ENCODE measurements at places on chromosomes 4 and X. TPM values are rescaled to one million over a fixed set of nuclear protein-coding genes. Genes with fewer than 3 reads are reported as not detected.

The BRS3 gene
- not detected for total RNA-seq

DNA sequence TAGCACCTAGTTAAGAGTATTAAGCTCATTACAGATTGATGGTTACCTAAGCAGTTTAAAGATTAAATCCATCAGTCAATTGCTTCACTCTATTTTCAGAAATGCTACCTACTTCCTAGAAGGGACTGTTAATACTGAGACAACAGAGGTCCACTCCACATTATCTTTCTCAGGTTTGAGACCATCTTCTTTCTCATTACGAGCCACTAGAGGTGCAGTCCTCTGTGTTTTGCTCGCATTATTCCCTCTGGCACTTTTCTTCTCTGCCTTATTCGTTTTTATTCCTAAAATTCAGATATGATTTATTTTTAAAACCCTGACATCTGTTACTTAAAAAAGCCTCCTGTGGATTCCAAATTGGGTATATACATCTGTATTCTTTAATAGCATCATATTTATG is 459.1 kb downstream of the FSTL5 start:
- H3K27ac ChIP-seq = no peak overlapping the region
- no peaks in the 10 kb centered on the region for H3K4me1 ChIP-seq
- no peaks in the 10 kb centered on the region for H3K36me3 ChIP-seq
- no peak for DNase-seq
- no peak overlapping the region for H3K4me3 ChIP-seq

DNA sequence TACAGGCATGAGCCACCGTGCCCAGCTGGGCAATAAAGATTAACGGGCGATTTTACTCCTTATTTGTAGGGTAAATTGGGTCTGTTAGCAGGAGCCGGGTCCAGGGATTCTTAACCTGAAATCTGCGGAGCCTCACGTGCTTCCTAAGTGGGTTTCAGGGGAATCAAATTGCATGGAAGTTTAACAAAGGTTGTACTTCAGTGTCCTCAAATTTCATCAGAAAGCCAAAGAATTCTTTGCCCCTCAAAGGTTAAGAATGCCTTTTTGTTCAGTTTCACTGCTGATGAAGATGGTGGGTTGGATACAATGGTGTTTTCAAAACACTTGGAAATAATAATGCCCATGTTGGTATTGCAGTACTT is 67.9 kb downstream of the AFF1 start:
- DNase-seq = no peak
- no peaks in the 10 kb centered on the region for H3K27me3 ChIP-seq
- peaks cover 10% of the 10 kb centered on the region for H3K4me1 ChIP-seq
- H3K4me3 ChIP-seq = no peak overlapping the region
- no peaks in the 10 kb centered on the region for H3K36me3 ChIP-seq

GRCh38 chrX:145190801-145191389 is 56.4 kb upstream of the SPANXN1 start:
- H3K27me3 ChIP-seq = no peaks in the 10 kb centered on the region
- no peak overlapping the region for H3K4me3 ChIP-seq
- DNase-seq = no peak
- H3K36me3 ChIP-seq = no peaks in the 10 kb centered on the region

The SH3RF1 gene
- total RNA-seq = 29.8 TPM

DNA sequence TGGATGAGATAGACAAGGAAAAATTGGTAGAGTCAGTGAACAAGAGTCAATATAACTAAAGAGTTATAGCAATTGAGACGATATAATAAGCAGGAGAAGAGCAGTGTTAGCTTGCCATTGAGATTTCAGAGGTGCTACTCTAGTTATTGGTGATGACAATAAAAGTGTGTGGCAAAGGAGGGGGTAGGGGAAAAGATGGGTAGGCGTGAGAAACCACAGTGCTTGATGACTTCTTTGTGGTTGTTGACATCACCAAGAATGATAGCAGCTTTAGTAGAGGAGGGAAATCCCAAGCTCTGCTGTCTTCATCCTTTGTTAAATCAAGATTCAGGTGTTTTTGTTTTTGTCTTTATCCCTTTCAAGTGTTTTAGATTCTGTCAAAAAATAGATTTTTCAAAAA is 179.9 kb upstream of the PPP3CA start:
- no peaks in the 10 kb centered on the region for H3K27me3 ChIP-seq
- H3K4me1 ChIP-seq = no peaks in the 10 kb centered on the region
- H3K27ac ChIP-seq = no peak overlapping the region

- no peaks in the 10 kb centered on the region for H3K36me3 ChIP-seq
- H3K27me3 ChIP-seq = no peaks in the 10 kb centered on the region
- H3K4me1 ChIP-seq = no peaks in the 10 kb centered on the region
- H3K4me3 ChIP-seq = no peak overlapping the region
- no peak overlapping the region for H3K27ac ChIP-seq
- no peak for DNase-seq
Measured at GRCh38 chrX:151039351-151039750, 56.2 kb downstream of the HMGB3 start.

GRCh38 chr4:1309261-1310010 is 19.7 kb downstream of the MAEA start:
- peaks cover 14% of the 10 kb centered on the region for H3K4me1 ChIP-seq

The NR0B1 gene
- not detected for total RNA-seq
